ENCODE measurements at places on chromosomes 1 and 21. TPM values are rescaled to one million over a fixed set of nuclear protein-coding genes. Genes with fewer than 3 reads are reported as not detected.

The CHRM3 gene
- 6.0 TPM for total RNA-seq

The GNB1 gene
- 341 TPM for total RNA-seq

The PLXNA2 gene
- 83.9 TPM for total RNA-seq

The DPM3 gene
- total RNA-seq = 62.3 TPM

The S100A9 gene
- 911 TPM for total RNA-seq

The SPRR1B gene
- total RNA-seq = not detected

The SEMA4A gene
- 28.9 TPM for total RNA-seq

The FCRL5 gene
- total RNA-seq = 1.2 TPM

The TLR5 gene
- total RNA-seq = 26.6 TPM

The OR2M3 gene
- total RNA-seq = not detected
